ENCODE measurements at places on chromosomes 4 and X.

- no peak for DNase-seq
Observed at GRCh38 chr4:82785611-82786400, 12.8 kb downstream of the SCD5 start.

DNA sequence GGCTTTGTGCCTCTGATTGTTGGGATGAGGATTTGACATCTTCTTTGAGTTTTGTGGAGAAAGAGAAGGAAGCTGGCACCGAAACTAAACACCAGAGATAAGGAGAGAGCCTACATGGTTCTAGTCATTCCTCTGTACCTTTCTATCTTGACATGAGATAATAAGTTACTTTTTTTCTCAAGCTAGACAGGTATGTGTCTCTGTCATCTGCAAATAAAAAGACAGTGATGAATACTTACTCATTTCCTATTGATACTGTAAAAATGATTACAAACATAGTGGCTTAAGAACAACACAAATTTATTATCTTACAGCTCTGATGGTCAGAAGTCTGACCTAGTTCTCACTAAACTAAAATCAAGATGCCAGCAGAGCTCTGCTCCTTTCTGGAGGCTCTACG is 1391.2 kb downstream of the STIM2 start:
- no peak for DNase-seq

GRCh38 chrX:21305799-21306336 is 68.3 kb upstream of the CNKSR2 start:
- DNase-seq = no peak

GRCh38 chr4:26772096-26772873 is 88.4 kb upstream of the STIM2 start:
- DNase-seq = no peak

DNA sequence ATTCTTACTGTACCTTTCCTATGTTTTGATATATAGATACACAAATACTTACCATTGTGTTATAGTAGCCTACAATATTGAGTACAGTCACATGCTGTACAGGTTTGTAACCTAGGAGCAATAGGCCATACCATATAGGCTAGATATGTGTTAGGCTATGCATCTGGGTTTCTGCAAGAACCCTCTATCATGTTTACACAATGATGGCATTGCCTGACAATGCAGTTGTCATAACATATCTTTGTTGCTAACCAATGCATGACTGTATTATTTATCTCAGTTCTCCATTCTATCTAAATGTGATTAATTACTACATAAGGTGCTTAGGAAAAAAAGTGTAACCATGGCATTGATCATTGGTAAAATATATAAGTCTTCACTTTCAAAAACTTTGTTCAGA is 10.0 kb upstream of the SPCS3 start:
- no peak for DNase-seq

DNA sequence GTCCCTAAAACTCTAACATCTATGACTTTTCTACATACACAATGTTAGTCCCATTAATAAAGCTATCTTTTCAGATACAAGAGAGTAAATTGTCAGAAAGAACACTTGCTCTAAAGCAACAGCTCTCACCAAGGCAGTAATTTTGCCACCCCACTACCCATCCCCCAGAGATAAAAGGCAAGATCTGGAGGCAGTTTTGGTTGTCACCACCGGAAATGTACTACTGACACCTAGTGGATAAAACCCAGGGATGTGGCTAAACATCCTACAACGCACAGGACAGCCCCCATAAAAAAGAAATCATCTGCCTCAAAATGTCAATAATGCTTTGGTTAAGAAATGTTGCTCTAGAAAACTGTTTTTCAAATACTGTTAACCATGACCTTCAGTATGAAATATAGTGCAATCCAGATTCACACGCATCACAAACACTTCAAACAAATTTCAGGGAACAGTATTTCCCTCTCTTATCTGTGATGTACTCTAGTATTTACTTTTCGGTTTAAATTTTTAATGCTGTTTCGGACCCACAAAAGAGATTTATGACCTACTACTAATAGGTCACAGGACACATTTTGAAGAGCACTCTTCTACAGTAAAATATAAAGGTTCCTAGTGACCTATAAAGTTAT is 5.1 kb downstream of the FBXL5 start:
- DNase-seq = peak; percentile 78

- DNase-seq = no peak
Observed at GRCh38 chr4:74054483-74055047, 16.1 kb upstream of the CXCL3 start.

- no peak for DNase-seq
Observed at GRCh38 chrX:23749576-23749975, 6.5 kb upstream of the ACOT9 start.

DNA sequence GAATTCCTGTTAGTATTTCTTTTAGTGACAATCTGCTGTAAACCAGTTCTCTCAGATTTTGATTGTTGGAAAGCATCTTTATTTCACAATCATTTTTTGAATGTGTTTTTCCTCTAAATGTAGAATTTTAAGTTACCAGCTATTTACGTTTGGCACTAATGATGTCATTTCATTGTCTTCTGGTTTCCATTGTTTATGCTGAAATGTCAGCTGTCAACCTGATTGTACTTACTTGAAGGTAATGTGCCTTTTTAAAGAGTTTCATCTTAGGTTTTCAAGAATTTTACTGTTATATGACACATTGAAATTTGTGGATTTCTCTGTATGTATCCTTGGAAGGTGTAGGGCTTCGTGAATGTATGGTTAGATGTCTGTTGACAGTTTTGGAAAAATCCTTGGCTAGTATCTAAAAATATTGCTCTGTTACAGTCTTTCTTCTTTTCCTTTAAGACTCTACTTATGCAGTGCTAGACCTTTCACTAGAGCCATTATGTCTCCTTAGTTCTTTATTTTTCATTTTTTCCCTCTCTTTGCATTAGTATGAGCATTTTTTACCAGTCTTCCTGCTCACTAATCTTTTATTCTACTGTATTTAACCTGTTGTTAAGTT is 30.4 kb downstream of the SMAD1 start:
- DNase-seq = no peak

DNA sequence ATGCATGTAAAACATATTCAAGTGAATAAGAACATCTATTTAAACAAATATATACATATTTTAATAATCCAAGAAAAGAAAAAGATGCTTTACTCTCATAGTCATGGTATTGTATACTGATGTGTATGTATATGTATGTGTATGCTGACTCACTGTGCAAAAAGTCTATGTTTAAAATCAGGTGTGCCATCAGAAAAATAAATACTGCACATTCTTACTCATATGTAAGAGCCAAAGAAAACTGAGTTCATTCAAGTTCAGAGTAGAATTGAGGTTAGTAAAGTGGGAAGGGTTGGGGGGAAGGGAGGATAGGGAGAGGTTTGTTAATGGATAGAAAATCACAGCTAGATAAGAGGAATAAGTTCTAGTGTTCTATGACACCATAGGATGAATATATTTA is 403.9 kb upstream of the SMIM31 start:
- no peak for DNase-seq

- DNase-seq = no peak
Observed at GRCh38 chr4:18033111-18034085, 11.8 kb upstream of the LCORL start.

- no peak for DNase-seq
Observed at GRCh38 chr4:149029056-149029651, 586.9 kb upstream of the NR3C2 start.

- no peak for DNase-seq
Observed at GRCh38 chr4:76535603-76536372, 100.8 kb downstream of the SHROOM3 start.

DNA sequence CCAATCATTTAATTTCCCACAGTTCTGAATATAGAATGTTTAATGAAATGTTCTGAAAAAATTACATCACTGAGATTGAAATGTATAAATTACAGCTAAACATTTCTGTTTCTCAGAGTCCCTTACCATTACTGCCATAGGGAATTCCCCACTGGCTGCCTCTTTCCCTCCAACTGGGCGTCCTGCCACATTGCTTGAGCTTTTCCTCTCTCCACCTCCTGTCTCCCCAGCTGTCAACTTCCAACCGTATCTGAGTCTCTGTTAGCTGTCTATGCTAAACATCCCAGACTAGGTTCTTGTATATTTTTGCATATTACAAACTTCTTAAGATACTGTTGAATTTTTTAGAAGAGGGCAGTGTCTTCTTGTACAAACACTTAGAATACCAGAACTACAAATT is 407.3 kb upstream of the SLIT2 start:
- DNase-seq = no peak

DNA sequence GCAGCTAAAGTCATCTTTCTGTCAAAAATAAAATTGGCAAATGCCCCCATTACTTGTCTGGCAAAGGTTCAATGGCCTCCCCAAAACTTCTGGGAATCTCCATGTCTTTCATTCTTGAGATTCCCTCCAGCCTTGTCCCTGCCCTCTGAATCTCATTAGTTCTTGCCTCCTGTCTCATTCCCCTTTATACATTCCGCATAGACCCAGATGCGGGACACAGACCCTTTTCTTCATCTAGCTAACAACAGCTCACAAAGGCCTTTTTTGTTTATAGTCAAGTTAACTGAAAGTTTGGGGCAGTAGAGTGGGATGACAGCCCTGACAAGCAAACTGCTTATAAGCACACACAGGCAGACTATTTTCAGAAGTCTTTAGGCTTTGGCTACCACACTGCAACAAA is 306.1 kb upstream of the FAM241A start:
- DNase-seq = no peak

GRCh38 chr4:113179996-113180395 is 130.5 kb downstream of the ANK2 start:
- no peak for DNase-seq

- no peak for DNase-seq
Observed at GRCh38 chr4:154838155-154838554, 57.1 kb downstream of the RBM46 start.

GRCh38 chrX:131923614-131924250 is 99.4 kb upstream of the STK26 start:
- DNase-seq = no peak

GRCh38 chr4:123478859-123479345 is 82.3 kb downstream of the SPRY1 start:
- DNase-seq = no peak

- DNase-seq = peak; percentile 71
Observed at GRCh38 chr4:173288296-173288695, 45.9 kb downstream of the HMGB2 start.

GRCh38 chr4:176001151-176002006 is 64.3 kb upstream of the WDR17 start:
- no peak for DNase-seq

DNA sequence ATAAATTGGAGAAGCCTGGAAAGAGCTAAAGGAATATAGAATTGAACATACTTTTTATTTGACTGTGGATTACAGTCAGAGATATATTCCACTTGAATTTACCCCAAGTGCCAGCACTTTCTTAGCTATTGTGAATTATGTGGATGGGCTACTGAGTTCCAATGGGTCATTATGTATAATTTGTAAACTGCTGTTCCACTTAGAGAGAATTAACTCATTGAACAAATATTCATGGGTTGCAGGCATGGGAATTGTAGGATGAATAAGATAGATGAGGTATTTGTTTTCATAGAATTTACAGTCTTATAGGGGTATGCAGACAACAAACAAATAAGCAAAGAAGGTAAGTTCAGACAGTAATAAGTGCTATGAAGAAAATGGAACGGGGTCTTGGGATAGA is 195.7 kb downstream of the SHROOM3 start:
- DNase-seq = no peak

DNA sequence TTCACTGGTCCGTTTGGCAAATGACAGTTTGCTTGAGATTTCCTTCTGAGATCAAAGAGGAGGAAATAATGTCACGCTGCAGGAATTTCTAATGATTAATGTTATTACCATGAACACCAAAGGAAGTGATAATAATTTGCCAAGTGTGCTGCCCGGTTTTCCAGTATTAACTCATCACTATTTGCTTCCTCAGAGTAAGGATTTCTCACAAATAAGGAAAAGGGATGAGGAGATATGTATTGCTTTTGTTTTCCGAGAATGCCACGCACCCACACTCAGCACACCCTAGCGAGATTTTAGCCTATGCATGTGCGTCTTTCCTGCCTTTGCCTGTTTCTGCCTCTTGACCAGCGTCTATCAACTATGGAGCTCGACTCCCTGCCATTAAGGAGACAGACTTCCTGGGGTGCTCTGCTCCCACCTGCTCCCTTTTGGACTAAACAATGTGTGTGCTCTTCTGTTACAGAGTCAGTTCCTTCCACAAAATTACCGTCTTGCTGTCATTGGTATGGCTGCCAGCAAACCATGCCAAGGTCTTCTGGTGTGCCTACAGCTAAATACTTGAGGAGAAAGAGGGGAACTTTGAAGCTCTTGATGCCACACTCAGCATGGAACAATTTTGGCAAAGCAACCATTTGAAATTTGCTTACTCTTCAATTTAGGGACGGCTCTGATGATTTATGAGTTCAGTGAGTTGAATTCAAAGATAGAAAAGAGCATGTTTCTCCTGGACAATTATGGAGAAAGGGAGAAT is 393.1 kb upstream of the ZFP42 start:
- DNase-seq = no peak

DNA sequence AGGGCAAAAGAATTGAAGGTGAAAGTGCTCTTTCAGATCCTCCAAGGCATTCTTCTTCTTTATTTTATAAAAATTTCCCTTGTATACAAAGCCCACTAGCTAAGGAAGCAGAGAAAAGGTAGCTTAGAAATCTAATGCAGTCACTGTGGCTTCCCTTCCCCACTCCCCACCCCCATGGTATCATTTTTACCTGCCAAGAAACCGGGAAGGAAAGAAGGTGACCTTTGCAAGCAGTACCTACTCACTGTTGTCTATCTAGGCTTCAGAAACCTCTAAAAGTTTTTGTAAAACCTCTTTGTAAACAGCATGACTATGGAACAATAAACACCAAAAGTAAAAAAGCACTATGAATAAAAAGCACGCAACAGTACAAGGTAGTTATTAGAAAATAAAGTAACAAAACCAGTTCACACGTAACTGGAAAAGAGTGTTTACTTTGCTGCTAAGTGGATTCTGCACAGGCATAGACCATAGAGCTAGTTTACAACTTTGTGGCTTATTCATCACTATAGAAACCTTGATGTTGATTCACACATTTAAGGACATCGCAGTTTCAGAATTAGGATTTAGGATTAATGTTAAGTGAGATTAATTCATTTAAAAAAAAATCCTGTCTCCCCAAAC is 109.6 kb upstream of the FTHL17 start:
- no peak for DNase-seq

DNA sequence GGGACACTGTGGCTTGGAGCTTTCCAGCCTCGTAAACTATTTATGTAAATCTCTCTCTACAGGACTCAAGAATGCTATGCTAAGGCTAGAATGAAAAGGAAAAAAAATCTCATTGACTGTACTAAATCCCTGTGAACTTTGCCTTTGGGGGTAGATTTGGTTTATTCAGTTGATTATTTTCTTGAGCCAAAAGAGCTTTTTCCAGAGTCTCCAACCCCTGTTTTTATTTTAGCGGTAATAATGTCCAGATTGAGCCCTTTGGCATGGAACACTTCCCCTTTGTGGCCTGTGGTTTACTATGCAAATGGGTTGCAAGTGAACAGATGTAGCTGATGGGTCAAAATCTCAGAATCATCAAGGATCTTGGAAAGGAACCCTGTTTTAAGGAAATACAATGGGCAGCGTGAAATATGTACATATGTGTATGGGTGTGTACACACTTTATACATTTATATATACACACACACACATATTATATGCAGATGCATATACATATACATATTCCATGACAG is 72.9 kb downstream of the FAM9B start:
- DNase-seq = no peak

Measured in CD8-positive, alpha-beta memory T cell (primary cell).